ENCODE measurements at places on chromosomes 5 and 9.

DNA sequence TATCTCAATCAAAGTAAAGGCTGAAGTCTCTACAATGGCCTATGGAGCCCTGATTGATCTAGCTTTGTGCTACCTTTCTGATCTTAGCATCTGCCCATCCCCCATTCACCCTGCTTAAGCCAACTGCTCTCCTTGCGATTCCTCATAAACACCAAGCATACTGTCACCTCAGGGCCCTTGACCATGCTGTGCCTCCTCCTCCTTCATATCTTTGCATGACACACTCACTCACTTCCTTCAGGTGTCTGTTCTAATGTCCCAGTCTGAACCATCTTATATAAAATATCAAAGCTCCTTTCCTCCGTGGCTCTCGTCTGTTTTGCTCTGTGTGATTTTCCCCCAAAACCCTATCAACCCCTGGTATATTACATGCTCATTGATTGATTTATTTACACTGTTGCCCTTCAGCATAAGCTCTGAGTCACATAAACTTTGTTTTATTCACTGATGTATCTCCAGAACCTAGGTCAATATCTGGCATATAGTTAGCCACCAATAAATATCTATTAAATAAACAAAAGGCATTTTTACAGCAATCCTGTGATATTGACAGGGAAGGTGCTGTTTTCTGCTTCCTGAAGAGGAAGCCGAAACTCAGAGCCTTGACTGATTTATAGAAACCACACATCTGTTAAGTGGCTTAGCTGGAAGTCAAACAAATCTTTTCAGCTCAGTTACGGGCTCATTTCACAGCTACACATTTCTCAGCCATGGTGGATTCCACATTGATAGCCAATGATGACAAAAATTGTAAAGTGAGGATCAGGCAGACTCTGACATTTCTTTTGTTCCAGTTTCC lies 103.6 kb downstream of the BOD1 start:
- no peak for DNase-seq

DNA sequence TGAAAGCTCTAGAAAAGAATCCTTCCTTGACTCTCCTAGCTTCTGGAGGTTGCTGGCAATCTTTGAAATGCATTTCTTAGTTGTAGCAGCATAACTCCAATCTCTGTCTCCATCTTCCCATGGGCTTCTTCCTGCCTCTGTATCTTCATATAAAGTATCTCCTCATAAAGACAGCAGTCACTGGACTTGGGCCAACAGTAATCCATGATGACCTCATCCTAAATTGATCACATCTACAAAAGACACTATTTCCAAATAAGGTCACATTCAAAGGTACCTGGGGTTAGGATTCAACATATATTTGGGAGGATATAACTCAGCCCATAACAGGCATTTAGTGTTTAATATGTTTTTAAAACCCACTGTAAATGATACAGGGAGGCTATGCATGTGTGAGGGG lies 123.3 kb downstream of the MLLT3 start:
- no peak for DNase-seq

DNA sequence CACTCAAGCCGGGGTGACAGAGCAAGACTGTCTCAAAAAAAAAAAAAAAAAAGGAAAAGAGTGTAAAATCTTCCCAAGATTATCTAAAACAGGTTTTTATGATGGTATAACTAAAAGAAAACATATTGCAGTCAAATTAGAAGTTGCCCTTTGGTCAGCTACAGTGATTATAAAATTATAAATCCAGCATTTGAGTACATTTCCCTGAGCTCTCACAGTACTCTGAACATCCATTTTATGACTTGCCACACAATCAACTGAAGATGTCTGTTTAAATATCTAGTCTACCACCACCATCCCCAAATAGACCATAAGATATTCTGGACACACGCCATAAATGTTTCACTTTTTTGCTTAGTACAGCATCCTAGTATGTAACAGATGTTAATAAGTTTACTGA lies 77.0 kb downstream of the CSF2 start:
- DNase-seq, result no peak

- DNase-seq, result no peak
These were observed 9.7 kb upstream of the SNX24 start for GRCh38 chr5:122835681-122836080.

DNA sequence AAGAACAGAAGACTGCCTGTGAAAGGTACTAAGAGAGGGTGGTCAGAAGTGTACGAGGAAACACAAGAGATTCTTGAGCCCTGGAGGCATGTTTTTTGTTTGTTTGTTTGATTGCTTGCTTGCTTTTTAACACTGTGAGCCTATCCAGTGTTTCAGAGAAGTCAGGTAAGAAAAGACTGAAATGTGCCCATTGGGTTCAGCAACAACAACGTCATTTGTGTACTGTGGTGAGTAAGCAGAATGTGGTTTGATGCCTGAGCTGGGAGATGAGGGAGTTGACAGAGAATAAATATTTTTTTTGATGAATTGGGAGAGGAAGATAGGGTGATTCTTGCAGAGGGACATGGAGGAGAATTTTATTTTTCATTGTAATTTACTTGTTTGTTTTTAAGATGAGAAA lies 73.1 kb downstream of the RPS23 start:
- no peak for DNase-seq

DNA sequence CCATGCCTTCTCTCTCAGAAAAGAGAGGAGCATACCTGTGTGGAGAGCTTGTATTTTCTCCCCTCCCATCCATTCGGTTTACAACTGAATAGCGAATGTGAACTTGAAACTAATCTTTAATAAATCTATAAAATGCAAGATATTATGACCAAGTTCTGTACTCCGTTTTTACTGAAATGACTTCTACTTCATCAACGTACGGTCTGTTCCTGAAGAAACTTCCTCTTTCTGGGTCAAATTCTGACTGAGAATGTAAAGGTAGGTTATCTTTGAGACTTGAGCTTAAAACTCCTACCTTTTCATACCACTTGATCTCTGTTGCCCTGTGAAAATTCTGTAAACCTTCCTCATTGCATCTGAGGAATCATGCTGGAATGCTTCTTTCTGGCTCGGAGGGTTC lies 4.2 kb upstream of the CTNNAL1 start:
- no peak for DNase-seq

GRCh38 chr5:32507738-32508434 lies 63.3 kb upstream of the ZFR start:
- no peak for DNase-seq

DNA sequence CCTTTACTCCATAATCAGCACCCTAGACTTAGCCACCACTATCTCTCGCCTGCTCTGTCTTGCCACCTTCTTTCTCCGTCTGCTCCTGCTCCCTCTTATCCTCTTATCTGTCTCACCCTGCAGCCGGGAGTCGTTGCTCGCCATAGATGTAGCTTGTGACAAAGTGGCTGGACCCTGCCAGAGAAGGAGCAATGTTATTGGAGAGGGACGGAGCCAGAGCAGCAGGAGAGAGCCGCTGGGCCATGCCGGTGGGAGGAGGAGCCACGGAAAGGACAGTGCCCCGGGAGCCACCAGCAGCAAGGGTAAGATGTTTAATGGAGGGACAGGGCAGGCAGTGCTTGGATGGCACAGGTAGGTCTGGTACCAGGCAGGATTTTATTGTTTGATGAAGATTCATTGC lies 137.3 kb downstream of the SEC61B start:
- DNase-seq, result no peak

DNA sequence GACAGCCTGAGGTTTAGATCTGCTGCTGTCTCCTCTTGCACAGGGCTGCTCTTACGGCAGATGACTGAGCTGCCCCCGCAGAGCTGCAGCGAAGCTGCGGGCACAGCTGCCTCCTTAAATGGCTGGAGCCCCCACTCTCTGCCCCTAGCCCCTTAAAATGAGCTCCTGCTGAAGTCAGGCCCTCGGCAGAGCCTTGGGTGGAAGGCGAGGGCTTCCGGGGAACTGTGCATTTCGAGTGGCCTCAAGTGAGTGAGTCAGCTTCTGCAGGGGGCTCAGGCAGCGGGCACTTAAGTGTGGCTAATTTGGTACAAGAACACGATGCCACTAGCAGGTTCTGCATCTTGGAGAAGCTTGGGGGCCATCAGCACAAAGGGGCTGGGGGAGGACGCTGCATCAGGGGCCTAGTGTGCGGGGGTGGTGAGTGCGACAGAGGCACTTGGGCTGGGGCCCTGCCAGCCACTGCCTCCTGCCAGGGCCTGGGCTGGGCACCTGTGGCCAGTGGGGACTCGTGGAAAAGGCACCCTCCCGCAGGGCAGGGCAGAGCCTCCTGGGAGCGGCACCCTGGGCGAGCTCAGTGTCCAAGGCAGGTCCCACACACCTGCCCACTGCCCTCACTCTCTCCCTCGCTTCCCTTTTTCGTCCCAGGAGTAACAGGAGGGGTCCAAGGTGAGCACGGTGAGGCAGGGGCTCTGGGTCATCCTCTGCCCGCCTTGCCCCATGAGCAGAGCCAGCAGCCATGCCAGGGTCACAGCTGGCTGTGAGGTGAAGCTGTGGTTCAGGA lies 28.8 kb upstream of the RNU6ATAC start:
- DNase-seq, result no peak

GRCh38 chr9:130607640-130608420 lies 28.5 kb downstream of the FUBP3 start:
- no peak for DNase-seq

DNA sequence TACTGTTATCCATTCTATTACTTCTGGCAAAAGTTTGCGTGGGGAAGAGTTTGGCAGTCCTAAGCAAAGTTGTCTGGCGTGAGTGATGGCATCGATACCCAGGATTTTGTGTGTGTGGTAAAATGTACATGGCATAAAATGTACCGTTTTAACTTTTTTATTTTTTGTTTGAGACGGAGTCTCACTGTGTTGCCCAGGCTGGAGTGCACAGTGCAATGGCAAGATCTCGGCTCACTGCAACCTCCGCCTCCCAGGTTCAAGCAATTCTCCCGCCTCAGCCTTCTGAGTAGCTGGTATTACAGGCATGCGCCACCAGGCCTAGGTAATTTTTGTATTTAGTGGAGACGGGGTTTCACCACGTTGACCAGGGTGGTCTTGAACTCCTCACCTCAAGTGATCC lies 55.4 kb upstream of the TJP2 start:
- no peak for DNase-seq

- DNase-seq, result no peak
These were observed 91.1 kb downstream of the ANKRD18A start for GRCh38 chr9:38529317-38529716.

GRCh38 chr5:168207450-168208029 lies 83.9 kb upstream of the WWC1 start:
- DNase-seq, result no peak

- no peak for DNase-seq
These were observed 5.0 kb downstream of the DMRT3 start for GRCh38 chr9:981491-981898.

GRCh38 chr9:81819859-81820546 lies 108.2 kb upstream of the SPATA31D4 start:
- no peak for DNase-seq

- DNase-seq, result no peak
These were observed 560.7 kb downstream of the HTR1A start for GRCh38 chr5:63401436-63402046.

DNA sequence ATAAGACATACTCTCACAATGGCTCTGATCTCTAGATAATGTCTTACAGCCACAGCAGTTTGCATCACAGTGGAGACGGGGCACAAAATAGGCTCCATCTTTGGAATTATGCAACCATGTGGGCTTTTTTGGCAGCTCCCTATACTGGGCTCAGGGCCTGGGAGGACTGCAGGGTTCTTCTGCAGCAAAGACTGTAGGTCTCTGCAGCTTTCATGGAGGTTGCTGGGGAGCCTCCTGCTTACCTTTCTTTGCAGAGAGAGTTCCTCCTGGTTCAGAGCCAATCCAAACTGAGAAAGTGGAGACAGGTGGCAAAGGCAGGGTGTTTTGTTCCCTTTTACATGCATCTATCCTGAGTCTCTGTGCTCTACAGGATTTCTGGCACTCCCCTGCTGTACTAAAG lies 558.0 kb downstream of the TLR4 start:
- DNase-seq, result no peak

DNA sequence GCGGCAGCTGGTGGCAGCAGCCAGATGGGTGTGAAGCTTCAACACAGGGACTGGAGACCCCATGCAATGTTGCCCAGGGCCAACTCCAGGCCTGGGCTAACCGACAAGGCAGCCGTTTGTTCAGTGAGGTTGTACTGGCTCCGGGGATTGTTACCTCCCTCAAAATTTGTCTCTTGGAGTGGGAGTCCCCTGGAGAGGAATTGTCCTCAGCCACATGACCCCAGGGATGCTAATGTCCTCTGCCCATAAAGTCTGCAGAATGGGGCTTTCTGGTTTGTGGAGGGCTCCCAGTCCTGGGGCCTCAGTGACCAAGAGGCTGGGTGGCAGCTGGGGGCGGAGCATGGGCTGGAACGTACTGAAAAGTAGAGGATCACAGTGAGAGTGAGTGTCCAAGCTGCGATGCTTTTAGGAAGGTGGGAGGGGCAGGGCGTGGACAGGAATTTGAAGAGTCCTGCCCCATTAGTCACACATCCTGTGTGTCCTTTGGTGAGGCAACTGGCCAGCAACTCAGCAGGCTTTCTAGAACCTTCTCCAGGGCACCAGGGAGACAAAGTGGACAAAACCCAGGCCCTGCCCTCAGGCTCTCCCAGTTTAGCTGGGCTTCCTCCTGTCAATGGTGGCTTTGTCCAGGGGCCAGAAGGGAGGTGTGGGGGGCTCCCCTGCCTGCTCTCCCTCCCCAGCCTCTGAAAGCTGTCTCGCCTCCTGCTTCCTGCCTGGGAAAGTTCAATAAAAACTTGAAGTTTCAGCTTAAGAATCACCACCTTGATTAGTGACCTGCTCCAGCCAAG lies 114.0 kb downstream of the NSG2 start:
- no peak for DNase-seq

GRCh38 chr5:16995372-16995771 lies 59.3 kb upstream of the MYO10 start:
- DNase-seq, result no peak
